T-helper 2 cell (primary cell): ENCODE measurements at places on chromosomes 2 and 18.

DNA sequence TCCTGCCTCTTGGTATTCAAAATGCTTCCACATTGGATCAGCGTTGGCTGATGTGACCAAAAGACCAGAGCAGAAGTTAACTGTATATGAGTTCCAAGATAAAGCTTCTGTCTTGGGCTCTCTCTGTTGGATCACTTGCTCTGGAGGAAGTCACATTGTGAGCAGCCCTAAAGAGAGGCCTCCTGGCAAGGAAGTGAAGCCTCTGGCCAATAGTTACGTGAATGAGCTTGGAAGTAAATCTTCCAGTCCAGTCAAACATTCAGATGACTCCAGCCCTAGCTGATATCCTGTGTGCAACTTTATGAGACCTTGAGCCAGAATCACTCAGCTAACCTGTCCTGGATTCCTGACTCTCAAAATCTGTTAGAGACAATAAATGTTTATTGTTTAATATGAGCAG is 67.7 kb upstream of the CDKL4 start:
- DNase-seq = no peak

GRCh38 chr2:205988274-205988673 is 97.7 kb downstream of the INO80D start:
- no peak for DNase-seq

GRCh38 chr2:234330902-234331301 is 166.0 kb downstream of the ARL4C start:
- DNase-seq = no peak

DNA sequence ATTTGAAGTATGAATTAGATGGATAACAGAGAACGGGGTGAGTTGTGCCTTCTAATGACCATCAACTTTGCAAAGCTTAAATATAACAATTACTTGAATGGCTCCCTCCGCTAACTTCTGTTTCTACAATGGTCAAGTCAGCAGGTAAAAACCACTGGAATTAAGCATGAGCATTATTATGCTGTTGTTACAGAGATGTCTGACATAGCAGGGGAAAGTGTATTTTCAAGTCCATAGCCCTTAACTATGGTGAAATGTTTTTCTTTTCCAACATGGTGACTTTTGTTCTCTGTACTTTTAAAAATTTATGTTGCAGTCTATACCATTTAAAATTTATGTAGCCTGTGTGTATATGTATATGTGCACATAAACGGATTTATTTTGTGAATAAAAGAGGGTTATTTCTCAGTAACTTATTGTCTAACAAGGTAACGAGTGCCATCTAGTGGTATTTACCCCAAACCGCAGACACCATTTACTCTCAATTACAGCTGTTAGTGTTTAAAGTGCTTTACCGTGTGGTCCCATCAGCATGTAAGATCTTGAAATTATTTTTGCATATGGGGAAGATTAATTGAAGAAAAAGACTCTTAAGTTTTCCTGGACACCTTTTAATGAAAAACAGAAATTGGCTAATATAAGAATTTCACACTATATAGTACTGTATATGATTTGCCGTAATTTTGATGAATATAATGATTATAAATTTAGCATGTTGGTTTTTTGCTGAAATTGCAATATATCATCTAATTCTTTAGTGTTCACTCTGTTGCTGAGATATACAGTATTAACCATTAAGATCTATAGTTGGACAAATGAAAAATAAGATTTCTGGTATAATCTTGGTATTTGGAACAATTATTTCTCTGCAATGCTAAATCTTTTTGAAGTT is 78.2 kb downstream of the UBE2E3 start:
- DNase-seq = no peak

DNA sequence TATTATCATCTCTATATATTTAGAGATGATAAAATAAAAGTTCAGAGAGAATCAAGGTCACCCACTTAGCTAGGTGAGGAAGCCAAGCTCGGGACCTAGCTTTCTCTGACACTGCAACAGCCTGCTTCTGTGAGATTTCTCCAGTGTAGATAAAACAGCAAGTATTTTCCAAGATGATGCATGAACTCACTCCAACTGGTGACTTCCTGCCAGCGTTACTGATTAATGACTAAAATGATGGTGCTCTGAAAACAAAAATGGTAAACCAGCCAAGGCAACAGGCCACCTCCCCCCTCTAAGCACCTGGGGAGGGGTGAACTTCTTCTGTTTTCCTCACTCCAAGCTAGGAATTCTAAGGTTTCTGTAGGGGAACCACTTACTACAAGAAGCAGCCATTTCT is 510.2 kb upstream of the ID2 start:
- no peak for DNase-seq

- DNase-seq = no peak
Measured at GRCh38 chr2:11775384-11775783, 29.0 kb downstream of the LPIN1 start.

DNA sequence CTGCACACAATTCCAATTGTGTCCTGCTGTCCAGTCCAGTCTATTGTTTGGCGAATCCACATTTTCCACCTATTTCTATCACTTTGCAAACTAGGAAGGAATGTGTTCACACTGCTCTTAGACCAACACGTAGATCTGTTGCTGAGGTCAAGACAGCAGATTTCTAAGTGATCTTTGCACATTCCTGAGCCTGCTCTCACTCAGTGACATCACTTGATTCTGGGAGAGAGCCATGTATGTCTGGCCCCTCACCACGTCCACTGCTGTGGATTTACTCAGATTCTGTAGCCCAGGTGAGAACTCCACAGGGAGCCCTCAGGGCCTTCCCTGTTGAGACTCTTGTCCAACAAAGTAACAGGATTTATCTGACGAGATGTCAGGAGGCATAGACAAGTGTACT is 317.2 kb downstream of the TSN start:
- no peak for DNase-seq

DNA sequence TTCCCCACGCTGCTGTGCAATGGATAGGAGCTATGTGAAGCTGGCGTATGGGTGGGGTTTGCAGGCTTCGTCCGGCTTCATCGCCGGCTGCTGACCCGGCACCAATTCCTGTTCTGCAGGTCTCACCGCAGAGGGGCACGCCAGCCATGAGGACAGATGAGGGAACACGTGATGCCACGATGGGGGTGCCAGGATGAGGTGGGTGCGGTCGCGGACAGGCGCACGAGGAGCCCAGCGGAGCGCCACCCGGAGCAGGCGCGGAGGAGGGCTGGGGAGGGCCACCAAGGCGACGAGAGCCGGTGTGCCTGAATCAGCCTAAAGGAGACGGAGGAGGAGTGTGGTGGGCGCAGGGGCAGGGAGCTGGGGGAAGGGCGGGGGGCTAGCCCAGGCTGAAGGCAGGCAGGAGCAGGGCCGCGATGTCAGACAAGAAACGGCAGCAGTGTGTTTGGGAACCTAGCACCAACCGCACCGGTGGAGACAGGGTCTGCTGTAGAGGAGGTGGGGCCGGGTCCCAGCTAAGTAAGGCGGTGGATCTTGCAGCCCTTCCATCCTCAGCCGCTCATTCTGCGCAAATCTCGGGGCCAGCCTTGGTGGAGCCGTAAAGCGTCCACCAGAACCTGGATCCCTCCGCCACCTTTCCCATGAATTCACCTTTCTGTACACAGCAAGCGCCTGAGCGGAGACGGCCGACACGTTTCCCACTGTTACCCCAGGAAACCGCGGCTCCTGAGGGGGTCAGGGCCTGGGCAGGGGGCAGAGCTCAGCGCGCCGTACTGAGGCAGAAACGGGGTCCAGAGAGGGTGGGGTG is 17.0 kb upstream of the CD8A start:
- DNase-seq = peak; percentile 88

DNA sequence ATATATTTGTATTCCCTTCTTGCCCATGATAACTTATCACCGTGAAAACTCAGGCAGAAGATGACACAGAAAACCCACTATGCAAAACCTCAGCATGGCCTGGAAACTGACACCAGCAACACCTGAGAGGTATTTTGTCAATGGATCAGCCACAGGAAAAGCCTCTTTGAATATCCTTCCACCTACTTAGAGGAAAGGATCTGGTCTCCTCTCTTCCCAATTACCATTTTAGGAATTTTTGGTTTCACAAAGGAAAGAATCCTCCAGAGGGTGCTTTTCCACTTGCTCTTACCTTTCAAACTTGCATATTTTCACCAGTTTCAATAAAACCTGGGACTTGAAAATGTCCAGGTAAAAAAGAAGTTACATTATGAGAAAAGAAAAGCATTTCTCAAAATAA is 20.0 kb upstream of the MEIS1 start:
- DNase-seq = no peak

- no peak for DNase-seq
Measured at GRCh38 chr2:215107216-215108056, 31.0 kb downstream of the ABCA12 start.

DNA sequence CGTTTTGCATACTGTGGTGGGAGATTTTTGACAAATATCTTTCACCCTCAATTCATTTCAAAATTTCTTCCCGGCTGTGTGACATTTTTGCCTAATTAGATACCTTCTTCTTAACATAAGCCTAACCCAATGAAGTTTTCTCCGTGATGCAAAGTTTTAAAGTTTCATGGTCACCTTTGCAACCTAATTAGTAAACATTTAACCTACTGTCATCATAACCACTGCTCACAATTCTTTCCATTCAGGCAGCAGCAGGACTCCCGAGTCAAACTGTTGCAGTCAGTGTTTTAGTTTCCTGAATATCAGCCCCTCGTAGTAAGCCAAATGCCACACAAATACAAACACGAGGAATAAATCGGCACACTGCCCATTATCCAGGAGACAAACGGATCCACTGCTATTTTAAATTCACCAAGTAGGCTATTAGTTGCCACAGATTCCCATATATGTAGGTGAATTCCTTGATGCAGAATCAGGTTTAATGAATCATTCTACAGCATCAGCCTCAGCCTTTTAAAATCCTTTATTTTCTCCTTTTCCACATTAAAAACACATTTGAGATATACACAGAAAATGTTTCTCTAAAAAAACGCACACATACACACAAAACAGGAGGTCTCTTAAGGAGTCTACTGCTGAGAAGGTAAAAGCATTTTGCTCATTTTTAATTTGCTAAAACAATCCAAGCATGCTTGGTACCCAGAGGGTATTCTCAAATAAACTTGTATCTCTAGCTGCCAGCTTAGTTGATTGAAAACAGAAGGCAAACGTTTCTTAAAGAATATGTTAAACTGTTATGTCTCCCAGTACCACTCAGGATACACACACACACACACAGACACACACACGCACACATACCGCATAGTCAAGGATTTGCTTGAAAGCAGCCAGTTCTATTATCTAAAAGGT is 106.5 kb upstream of the KCTD1 start:
- DNase-seq = no peak

DNA sequence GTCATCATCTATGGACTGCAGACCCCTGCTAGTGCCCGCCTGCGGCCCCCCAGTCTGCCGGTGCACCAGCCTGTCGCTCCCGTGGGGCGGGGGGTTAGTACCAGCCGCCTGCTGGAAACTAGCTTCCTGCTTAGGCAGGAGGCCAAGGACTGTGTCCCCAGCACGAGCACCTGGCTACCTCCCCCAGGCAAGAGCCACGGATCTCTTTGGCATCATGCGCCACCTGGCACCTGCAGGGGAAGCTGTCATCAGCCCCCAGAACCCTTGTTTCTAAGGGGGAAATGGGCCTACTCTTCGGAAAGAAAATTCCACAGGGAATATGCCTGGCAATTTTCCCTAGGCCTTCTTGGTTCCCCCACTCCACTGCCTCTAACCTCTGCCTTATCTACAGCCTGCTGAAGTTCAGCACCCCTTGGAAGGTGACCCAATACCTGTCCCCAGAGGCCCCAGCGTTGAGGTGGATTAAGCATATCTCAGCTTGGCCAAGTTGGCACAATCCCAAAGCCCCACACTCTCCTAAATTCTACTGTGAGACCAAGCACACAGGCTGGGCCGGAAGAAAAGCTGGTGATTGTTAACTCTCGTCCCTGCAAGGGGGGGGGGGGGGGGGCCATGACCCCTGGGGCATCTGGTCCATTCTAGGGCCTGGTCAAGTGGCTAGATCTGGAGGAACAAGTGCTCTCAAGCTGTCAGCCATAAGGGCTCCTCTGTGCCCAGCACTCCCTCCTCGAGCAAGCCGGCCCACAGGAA is 62.0 kb upstream of the POMC start:
- DNase-seq = no peak

DNA sequence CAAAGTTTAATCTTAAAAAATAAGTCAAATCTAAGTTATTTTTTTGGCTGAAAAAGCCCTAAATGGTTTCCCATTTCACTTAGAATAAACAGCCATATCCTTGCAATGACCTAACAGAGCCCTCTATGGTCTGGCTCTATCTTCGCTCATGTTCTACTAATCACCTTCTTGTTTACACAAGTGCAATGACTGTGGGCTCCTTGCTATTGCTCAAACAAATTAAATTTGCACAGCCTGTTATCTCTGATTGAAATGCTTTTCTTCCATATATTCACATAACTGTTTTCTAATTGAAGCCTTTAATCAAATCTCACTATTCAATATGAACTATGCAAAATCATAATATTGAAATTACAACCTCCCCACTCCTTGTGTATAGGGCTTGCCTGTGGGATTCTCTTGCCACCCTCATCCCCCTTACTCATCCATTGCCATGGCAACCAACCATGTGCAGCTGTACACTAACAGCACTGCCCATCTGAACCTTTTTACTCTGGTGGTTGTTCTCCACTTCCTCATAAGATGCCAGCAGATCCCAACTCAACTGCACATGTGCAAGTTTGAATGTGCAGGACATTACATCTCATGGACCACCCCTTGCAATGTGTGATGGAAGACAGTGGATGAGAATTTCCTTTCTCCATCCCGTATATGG is 1083.2 kb downstream of the SOCS6 start:
- no peak for DNase-seq

DNA sequence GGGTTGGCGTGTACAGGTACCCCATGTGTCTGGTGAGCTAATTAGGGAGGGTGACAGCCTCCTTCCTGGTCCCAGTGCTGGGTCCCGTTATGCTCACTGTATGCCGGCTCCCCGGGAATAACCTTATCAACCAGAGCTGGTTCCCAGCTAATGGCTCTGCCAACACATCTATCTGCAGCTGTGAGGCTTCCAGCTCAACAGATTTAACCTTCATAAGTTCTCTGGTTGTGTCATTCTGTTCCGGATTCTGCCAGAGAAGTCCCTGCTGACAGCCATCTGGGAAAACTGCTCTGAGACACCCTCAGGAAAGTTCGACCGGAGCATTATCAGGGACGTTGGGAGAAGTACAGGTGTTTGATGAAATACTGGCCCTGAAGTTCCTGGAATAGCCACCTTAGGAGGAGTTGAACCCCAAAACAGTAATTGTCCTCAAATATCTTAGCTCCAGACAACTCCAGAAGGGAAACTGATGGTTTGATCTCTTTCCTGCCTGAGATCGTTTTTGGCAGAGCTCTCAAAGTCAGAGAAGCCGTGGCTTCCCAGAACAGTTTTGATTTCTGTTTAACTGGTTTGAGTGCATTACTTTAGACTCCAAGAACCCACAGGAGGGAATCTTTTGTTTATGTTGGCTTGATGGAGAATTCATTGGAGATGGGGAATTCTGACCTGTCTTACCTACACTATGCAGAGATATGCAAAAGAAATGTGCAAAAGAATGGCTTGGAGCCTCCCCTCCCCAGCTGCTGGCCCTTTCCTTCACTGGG is 39.4 kb upstream of the TXNDC2 start:
- DNase-seq = no peak

GRCh38 chr2:196696423-196697079 is 57.0 kb downstream of the CCDC150 start:
- DNase-seq = no peak

- DNase-seq = no peak
Measured at GRCh38 chr2:207937823-207938222, 87.5 kb downstream of the PLEKHM3 start.

- no peak for DNase-seq
Measured at GRCh38 chr2:127428057-127428814, 10.0 kb downstream of the PROC start.
